ENCODE measurements at places on chromosomes 1 and 21.

DNA sequence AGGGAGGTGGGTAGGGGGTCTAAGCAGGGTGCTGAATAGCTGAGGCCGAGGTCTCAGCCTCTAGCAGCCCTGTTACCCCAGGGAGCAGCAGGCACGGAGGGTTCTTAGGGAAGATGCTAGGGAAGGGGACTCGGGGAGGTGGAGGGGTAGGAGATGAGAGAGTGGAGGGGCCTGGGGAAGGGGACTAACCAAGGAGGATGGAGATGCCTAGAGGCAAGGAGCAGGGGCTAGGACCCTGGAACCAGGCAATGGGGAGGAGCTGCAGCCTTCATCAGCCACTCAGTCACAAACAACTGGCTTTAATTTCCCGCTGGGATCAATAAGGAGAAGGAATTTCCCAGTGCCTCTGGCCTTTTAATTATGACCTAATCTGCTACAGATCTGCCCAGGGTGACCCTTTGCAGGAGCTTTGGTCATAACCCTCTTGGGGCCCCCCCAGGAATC, 2.9 kb upstream of the CRABP2 start:
- DNase-seq: no peak

DNA sequence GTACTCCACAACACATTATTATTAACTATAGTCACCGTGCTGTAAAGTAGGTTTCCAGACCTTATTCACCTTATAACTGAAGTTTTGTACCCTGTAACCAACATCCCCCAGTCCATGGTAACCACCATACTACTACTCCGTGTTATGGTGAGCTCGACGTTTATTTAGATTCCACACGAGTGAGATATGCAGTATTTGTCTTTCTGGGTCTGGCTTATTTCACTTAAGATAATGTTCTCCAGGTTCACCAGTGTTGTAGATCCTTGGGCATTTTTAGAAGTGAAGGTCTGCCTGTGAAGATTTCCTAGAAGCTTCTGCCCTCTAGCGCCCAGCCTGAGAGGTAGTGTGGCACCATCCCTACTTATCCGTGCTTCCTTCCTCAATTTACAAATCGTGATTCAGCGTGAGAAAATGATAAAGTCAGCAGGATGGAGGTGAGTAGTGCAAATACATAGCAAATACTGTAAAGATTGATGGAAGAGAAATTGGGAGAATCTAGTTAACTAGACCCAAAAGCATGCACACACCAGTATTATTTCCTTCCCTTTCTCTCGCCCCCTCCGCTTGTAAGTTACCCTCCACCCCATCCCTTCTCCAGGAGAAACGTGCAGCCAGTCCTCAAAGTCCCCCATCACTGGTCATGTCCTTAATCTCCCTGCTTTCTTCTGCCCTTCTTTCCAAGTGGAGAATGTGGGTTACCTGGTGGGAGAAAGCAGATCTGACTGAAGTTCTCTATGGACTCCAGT, 36.0 kb upstream of the DISC1 start:
- no peak for DNase-seq

DNA sequence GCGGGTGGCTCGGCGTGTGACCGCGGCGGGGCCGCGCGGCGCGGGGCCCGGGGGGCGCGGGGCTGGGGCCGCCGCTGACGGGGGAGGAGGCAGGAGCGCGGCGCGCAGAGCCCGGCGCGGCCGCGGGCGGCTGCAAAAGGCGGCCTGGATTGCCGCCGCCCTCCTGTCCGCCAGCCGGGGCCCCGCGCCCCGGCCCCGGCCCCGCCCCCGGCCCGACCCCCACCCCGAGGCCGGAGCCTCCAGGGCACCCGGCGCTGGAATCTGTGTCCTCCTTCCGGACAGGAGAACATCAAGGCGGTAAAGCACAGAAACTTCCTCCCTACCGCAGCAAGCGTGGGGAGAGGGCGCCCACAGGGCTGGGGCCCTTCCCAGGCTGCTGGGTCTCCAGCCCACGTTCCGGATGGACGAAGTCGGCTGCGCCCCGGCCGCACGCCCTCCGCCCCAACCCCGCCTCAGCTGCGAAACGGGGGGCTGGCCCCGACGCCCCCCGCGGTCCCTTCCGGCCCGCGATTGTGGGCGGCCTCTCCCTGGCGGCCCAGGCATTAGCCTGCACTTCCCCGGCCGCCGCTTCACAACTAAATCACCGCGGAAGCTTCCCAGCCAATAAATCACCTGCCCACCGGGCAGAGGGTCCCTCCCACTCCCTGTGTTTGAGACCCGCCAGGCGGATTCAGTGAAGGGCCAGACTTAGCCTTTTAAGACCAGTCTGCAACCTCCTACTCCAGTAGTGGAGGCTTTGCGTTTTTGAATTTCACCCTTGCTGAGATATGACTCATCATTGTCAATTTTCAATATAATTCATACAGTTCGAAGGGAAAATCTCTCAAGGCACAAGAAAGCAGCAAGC, 106.0 kb downstream of the SLC45A1 start:
- peak; percentile 35 for DNase-seq

DNA sequence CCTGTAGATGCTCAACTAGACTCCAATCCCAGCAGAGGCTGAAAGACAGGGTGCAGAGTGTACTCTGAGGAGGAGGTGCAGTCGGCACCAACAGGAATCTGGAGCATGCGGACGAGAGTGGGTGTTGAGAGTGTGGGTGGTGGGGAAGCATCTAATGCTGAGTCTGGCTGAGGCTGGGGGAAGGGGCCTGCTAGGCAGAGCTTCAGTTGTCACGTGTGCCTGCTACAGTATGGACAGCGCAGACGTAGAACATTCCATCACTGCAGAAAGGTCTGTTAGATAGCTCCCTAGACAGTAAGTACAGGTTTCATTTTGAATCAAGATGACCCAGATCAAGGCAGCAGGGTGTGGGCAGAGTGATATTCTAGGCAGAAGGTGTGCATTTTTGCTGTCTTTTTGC, 23.1 kb downstream of the SNAP47 start:
- no peak for DNase-seq

- DNase-seq: no peak
These were observed 23.3 kb downstream of the TFF3 start for GRCh38 chr21:42291751-42292562.

GRCh38 chr1:204714861-204715511, 29.4 kb upstream of the LRRN2 start:
- DNase-seq: no peak

- DNase-seq: no peak
These were observed 993.8 kb upstream of the NCAM2 start for GRCh38 chr21:20004367-20004766.

DNA sequence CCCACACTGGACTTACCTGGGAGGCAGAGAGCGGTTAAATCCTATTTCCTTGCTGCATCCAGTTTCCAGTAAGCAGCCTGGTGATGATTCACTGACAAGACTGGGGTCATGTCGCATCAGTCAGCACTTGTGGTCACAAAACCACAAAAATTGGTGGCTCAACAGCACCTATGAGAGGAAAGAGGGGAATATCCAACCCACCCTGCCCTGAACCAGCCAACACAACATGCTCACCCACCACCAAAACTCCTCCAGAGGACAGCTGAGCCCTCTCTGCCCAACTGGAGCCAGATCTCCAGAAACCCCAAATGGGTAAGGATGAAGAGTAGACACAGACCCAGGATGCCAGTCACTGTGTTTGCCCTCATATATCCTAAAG, 64.0 kb downstream of the CD46 start:
- peak; percentile 39 for DNase-seq

- peak; percentile 7 for DNase-seq
These were observed 32.6 kb downstream of the NIBAN1 start for GRCh38 chr1:184941735-184942134.

DNA sequence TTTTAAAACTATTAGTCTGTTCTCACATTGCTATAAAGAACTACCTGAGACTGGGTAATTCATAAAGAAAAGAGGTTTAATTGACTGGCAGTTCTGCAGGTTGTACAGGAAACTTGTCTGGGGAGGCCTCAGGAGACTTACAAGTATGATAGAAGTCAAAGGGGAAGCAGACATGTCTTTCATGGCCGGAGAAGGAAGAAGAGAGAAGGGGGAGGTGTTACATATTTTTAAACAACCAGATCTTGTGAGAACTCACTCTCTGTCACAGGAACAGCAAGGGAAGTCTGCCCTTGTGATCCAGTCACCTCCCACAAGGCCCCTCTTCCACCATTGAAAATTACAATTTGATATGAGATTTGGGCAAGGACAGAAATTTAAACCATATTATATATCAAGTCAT, 55.9 kb downstream of the CLIC4 start:
- no peak for DNase-seq

- no peak for DNase-seq
These were observed at the start of gene FHL3 for GRCh38 chr1:38005195-38006007. Gene FHL3, minus strand, starts transcription at chr1:38005514. Its CDS starts 6,102 bp downstream, at chr1:37999412.

- no peak for DNase-seq
These were observed 251.9 kb downstream of the SDCCAG8 start for GRCh38 chr1:243507672-243508302.

GRCh38 chr1:246566813-246567645, 773 bp downstream of the CNST start:
- DNase-seq: no peak

- DNase-seq: no peak
These were observed 17.1 kb downstream of the ADORA1 start for GRCh38 chr1:203144661-203145060.

DNA sequence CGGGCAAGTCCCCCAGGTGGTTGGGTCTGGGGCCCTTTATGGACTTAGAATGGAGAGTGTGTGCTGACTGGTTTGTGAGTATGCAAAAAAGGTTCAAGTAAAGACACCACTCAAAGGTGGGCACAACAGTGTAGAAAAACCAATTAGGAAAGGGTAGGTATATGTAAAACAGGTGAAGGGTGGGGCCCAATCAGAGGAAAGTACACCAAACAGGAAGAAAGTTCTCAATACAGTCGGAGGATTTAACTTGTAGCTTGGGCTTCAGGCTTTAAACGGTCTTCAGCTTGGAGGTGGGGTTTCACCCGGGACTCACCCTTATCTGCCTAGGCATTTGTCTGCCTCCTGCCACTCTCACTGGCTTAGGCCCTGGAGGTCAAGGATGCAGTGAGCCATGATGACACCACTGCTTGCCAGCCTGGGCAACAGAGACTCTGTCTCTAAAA, 6.8 kb upstream of the PUM1 start:
- no peak for DNase-seq

GRCh38 chr1:154493276-154493675, 8.7 kb upstream of the TDRD10 start:
- no peak for DNase-seq

- no peak for DNase-seq
These were observed 1381.8 kb downstream of the MRPL39 start for GRCh38 chr21:24225431-24225830.

DNA sequence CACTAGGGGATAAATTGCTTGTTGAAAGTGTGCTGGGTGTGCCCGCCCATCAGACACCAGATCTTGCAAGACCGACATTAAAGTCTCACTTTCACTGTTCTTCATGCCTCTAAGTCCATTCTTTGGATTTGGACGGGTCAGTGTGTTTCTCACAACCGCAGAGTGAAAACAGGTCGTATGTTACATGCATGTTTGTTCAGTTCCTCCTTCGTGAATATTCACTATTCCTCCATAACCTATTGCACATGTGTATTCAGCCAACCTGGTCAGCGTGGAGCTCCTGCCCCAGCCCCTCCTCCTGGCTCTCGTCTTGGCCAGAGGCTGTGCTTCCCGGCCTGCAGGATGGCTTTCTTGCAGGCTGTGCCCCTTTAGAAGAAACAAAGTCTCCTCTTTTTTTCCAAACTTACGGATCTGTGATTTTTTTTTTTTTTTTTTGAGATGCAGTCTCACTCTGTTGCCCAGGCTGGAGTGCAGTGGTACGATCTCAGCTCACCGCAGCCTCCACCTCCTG, 2.2 kb upstream of the KRTAP10-6 start:
- DNase-seq: no peak

DNA sequence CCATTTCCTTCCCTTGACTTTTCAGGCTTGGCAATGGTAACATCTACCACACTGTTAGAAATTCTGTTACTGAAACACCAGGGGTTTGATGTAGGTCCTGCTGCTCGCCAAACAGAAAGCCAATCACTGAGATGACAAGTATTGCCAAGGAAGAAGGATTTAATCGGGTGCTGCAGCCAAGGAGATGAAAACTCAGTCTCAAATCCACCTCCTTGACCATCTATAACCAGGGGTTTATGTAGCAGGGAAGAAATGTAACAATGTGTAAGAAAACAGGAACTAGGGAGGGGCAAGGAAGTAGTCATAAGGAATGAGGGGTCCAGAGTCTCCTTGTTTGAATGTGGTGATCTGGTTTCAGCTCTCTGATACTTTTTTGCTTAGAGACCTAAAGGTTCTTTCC, 25.4 kb downstream of the PLA2G2A start:
- no peak for DNase-seq

- no peak for DNase-seq
These were observed 31.0 kb downstream of the IL12RB2 start for GRCh38 chr1:67338642-67339041.

- DNase-seq: no peak
These were observed 5.3 kb downstream of the UHMK1 start for GRCh38 chr1:162502928-162503327.

DNA sequence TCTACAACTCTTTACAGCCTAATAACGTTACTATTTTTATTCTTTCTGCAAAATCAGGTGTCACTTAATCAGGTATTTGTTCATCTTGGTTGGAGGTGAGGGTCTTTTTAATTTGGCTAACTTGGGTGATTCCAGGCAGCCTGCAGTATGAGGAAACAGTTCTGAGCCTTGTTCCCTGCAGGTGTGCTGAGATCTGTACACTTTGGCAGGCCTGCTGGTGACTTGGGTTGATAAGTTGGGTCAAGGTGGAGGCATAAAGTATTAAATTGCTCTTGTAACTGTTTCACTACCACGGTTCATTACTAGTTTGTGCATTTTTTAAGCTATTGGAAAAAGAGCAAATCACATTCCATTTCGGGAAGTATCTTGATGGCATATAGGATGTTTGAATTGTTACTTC, 10.0 kb downstream of the MAP3K21 start:
- DNase-seq: no peak

- no peak for DNase-seq
These were observed 144.1 kb downstream of the OMA1 start for GRCh38 chr1:58402444-58402843.

DNA sequence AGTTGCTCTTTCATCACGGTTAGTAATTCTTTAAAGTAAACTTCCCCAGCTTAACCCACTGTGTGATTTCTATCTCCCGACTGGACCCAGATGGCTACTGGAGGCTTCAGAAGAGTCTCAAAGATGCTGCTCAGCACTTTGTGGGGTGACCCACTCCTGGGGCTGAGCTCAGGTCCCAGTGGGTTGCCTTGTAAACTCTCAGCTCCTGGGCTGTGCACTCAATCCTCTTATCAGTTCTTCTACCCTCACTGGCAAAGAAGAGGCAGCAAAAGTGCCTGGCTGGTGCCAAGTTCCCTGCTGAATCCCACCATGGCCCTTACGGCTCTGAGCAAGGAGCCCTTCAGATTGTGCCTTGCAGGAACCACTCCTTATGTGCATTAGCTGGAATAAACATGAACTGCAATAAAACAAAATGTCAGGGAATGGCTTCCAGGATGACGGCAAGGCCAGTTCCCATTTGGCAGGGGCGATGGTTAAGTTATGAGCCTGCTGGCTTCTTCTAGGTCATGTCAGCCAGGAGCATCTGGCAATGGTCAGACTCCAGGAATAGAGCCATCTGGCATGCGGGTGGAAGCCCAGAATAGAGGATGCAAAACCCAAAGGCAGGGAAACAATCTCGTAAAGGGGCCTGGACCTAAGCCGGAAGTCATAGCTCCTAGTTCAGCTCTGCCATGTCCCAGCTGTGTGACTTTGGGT, 6.8 kb downstream of the MYOC start:
- no peak for DNase-seq

GRCh38 chr21:15439726-15440125, 290.1 kb upstream of the USP25 start:
- no peak for DNase-seq

Data from stimulated activated CD4-positive, alpha-beta T cell treated with anti-CD3 and anti-CD28 coated beads, Interleukin-15, amount 100 ng/mL, for 48 hours (primary cell).